ENCODE measurements at places on chromosomes 2 and 18. TPM values are rescaled to one million over a fixed set of nuclear protein-coding genes. Genes with fewer than 3 reads are reported as not detected.

DNA sequence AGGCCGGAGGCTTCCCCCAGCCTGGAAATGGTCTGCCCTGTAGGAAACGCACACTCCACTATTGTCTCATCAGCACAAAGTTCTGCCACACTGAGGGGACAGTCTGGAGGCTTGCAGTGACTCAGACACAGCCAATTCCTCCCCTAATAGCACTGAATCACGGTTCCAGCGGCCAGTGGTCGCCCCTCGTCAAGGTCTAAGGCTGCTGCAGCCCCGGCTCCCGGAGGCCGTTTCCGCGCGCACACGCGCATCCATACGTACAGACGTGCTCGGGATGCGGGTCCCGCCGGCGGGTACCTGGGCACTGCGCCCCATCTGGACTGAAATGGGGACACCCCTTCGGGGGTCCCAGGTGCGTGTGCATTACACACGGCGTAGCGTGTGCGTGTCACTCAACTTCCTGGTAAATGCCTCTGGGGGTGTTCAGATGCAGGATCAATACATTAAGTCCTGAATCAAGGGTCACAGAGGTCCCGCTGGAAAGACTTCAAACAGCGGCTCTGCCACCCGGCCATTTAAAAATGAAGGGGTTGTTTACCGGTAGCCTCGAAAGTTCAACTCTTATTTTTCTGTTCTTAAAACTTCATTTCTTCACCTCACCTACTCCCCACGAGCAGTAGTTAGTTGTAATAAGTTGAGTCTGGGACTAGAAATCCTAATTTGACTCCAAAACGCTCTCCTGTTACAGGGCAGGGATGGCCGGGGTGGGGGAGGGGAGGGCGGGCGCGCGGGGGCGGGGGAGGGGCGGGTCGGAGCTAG lies 572 bp upstream of the ZNF516 start:
- DNase-seq = peak; percentile 36

PLEKHH2 gene
- 0.82 TPM for total RNA-seq

DSG2 gene
- total RNA-seq = 53.8 TPM

KCNG2 gene
- not detected for total RNA-seq

GRCh38 chr2:179518830-179519229 lies 254.2 kb upstream of the SESTD1 start:
- no peak for DNase-seq

GRCh38 chr2:121388371-121388770 lies 103.4 kb upstream of the TFCP2L1 start:
- DNase-seq = no peak

- DNase-seq = no peak
Measured at GRCh38 chr18:48306838-48307237, 102.3 kb downstream of the ZBTB7C start.

GRCh38 chr18:13910501-13910900 lies 4.8 kb downstream of the MC2R start:
- DNase-seq = no peak

GRCh38 chr2:88177556-88177955 lies 7.4 kb downstream of the THNSL2 start:
- no peak for DNase-seq

- no peak for DNase-seq
Measured at GRCh38 chr2:101356521-101356920, 30.8 kb downstream of the CREG2 start.

RAB10 gene
- total RNA-seq = 87.9 TPM

CCDC148 gene
- 0.44 TPM for total RNA-seq

CD207 gene
- not detected for total RNA-seq

GRCh38 chr2:42008241-42008921 lies 39.4 kb upstream of the PKDCC start:
- no peak for DNase-seq

DNA sequence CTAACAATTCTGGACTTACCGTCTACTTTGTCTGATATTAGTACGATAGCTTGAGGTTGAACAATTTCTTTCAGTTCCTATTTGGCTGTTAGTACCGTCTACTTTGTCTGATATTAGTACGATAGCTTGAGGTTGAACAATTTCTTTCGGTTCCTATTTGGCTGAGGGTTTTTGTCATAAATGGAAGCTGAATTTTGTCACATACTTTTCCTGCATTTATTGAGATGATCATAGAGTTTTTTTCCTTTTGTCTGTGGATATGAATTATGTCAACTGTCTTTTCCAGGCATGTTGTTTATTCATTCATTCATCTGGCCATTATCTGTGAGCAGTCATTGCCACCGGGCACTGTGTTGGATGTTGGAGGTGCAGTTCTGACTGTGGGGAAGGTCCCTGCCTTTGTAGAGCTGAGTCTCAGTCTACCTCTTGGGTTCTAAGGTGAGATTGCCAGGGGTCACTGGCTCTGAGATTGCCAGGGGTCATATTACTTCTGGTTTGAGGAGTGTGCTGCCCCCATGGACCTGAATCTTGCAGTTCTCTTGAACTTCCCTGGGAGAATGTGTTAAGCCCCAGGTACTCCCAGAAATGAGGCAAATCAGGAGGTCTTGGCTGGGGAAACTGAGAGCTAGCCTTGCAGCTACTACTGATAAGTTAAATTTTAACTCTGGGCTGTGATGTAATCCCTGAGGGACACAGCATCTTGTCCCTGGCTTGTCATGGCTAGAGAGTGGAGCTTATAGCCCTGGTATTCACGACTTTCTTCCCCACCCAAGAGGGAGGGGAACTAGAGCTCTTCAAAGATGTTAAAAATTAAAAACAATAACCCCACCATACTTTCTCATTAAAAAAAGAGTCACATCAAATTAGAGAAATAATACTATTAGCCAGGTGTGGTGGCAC lies 89.1 kb upstream of the MBOAT2 start:
- DNase-seq = no peak

- no peak for DNase-seq
Measured at GRCh38 chr2:238857959-238858358, 10.1 kb downstream of the TWIST2 start.

RIF1 gene
- 12.2 TPM for total RNA-seq

DNA sequence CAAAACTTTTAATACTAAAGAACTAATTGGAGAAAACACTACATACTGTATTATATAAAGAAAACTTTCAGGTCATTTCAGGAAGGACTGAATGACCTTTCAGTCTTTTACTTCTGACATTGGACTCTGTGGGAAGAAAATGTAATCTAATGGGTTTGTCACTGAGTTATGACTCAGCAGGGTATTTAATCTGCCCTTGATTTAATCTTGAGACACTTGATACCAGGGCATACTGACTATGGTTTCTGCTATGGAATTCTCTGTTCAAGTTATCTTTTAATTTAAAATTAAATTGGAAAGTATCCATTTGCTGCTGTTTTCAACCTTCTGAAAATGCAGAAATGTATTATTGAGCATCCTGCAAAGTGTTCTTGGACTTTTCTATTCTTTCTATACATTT lies 354.2 kb upstream of the GALNT5 start:
- DNase-seq = no peak

LRRTM1 gene
- 0.37 TPM for total RNA-seq

ELOA2 gene
- not detected for total RNA-seq

FKBP1B gene
- 2.8 TPM for total RNA-seq

ADCYAP1 gene
- 2.7 TPM for total RNA-seq

- no peak for DNase-seq
Measured at GRCh38 chr2:179049546-179050311, at the start of gene CCDC141. TSS of gene CCDC141 (minus strand) at chr2:179050137. CDS start at chr2:179049941, 196 bp downstream.

DNA sequence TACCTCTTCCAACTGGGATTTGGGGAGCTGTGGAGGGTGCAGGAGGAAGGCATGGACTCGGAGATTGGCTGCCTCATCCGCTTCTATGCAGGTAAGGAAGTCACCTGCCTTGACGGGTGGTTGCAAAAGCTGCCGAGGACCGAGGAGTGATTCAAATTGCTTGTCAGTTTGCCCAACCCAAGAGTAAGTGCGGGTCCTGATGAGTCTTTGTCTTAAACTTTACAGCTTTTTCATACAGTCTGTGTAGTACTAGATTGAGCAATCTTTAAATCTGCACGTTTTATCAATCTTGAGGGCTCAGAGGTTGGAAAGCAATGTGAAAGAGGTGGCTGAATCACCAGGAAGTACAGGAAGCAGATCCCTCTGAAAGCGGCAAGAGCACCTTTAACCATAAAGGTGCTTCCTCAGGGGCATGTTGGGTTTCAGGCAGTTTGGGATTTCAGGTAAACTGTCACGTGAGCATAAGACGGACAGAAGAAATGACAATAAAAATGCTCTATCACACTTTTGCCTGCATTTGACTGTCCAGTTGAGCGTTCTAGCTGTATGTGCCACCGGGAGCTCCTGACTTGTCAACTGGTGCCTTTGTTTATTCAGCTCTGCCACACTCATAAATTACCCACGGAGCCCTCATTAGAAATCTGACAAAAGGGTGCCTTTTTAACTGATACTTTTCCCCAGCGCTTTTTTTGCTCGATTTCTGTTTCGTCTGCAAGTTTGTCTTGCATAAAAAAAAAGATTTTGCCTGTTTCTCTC lies 2.0 kb downstream of the PHLPP1 start:
- no peak for DNase-seq

RALBP1 gene
- total RNA-seq = 43.9 TPM

DNA sequence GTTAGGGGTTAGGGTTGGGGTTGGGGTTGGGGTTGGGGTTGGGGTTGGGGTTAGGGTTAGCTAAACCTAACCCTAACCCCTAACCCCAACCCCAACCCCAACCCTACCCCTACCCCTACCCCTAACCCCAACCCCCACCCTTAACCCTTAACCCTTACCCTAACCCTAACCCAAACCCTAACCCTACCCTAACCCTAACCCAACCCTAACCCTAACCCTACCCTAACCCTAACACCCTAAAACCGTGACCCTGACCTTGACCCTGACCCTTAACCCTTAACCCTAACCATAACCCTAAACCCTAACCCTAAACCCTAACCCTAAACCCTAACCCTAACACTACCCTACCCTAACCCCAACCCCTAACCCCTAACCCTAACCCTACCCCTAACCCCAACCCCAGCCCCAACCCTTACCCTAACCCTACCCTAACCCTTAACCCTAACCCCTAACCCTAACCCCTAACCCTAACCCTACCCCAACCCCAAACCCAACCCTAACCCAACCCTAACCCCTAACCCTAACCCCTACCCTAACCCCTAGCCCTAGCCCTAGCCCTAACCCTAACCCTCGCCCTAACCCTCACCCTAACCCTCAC lies 24.1 kb upstream of the RABL2A start:
- no peak for DNase-seq

GRCh38 chr2:158463496-158464095 lies 6.8 kb downstream of the PKP4 start:
- DNase-seq = no peak

GRCh38 chr18:78527984-78528383 lies 451.6 kb upstream of the SALL3 start:
- no peak for DNase-seq

TP53I3 gene
- total RNA-seq = 9.7 TPM

DNA sequence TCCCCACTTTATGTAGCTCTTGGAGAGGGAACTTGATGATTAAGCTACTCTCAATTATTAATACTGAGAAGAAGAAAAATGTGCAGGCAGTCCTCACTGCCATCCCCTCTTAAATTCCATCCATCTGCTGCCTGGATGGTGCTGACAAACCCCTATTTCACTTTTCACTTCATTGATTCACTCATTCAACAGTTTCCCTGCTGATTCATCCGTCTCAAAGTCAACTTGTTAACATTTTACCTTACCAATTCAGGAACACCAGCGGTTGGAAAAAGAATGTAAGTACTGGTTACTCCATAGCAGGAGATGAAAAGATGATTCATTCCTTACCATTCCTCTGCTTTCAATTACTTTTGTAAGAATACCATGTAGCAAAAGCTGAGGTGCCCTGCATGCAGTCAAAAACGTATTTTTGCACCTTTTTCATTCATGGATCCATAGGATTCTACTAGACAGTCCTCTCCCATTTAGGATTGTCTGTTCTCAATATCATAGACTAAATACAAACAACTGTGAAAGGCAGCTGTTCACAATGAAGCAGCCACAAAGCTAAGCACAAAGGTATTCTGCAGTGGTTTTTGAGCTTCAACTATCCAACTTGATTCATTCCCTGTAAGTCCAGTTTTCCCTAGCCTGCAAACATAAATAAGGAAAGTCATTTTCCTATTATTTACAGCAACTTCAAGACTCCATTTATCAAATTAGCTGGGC lies 262.0 kb downstream of the MREG start:
- DNase-seq = no peak

Measured in heart right ventricle (tissue), 16 donors.